ENCODE measurements at places on chromosomes 2 and 18. TPM values are rescaled to one million over a fixed set of nuclear protein-coding genes. Genes with fewer than 3 reads are reported as not detected.

GRCh38 chr18:36610258-36610657, 218.5 kb downstream of the TPGS2 start:
- no peak for DNase-seq

The USP34 gene
- 133 TPM for total RNA-seq

DNA sequence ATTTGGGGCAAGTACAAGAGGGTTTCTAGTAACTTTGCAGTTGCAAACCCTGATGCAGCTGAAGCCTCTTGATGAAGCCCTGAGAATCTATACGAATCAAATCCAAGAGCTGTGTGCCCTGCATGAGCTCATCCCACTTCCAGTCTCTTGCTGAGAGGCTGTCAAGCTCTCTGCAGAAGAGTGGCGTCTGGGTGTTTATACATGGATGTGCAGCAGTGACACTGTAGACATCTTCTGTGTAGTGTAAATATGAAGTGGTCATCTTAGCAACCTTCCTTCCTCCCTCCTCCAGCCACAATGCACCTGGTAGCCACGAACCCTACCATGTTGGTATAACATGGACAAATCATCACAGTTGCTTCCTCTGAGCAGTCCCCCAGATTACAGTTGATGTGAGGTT, 18.4 kb upstream of the KIAA2012 start:
- DNase-seq: no peak

DNA sequence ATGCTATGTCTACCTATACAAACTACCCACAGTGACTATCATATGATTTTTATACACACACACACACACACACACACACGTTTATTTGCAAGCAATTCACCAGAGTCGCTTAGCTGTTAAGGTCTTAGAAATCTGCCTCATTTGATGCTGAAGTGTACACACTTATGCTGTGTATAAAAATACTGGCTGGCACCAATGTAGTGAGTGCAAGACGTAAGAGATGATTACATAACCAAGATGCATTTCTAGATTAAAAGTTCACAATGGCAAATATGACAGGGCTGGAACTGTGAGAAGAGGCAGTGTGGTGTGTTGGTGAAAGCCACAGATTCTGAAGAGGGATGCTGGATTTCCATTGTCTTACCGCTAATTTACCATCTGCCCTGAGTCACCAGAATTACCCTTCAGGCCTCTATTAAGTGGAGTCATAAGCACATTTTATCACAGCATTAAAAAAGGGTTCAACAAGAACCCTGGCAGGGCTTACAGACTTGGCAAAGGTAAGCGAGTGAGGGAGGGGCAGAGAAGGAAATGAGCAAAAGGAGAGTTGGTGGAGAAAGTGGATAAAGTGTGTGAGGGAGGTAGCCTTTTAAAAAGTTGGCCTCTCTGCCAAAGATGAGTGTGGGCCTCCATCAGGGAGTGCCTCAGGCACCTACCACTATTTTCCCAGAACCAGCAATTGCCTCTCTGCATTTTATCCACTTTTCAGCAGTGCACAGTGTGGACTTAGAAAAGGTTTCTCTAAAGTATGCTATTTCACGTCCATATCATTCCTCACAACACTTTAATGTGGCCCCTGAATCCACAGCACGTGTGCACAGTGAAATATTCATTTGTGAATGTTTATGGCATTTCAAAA, 21.5 kb downstream of the MEIS1 start:
- no peak for DNase-seq

GRCh38 chr18:55515941-55516710, 71.9 kb downstream of the TCF4 start:
- DNase-seq: no peak

The PLCL1 gene
- total RNA-seq: 10.9 TPM

The LRRC30 gene
- 0.69 TPM for total RNA-seq

Data from skin of body (tissue), 3 donors.